ENCODE measurements at places on chromosomes 6 and 20. TPM values are rescaled to one million over a fixed set of nuclear protein-coding genes. Genes with fewer than 3 reads are reported as not detected.

- no peaks in the 10 kb centered on the region for H3K4me1 ChIP-seq
- H3K27ac ChIP-seq: no peak overlapping the region
- H3K36me3 ChIP-seq: peaks cover 3% of the 10 kb centered on the region
- H3K27me3 ChIP-seq: no peaks in the 10 kb centered on the region
Observed at GRCh38 chr6:56532766-56533551, 109.7 kb downstream of the DST start.

GRCh38 chr6:1894954-1895353 is 285.2 kb downstream of the FOXC1 start:
- no peaks in the 10 kb centered on the region for H3K27me3 ChIP-seq
- H3K4me3 ChIP-seq: no peak overlapping the region
- no peak for DNase-seq
- no peak overlapping the region for H3K27ac ChIP-seq

GRCh38 chr6:150346346-150346745 is 22.5 kb upstream of the IYD start:
- H3K4me1 ChIP-seq: peaks cover 12% of the 10 kb centered on the region
- no peak overlapping the region for H3K4me3 ChIP-seq
- DNase-seq: no peak
- H3K27ac ChIP-seq: no peak overlapping the region
- no peaks in the 10 kb centered on the region for H3K36me3 ChIP-seq
- H3K27me3 ChIP-seq: no peaks in the 10 kb centered on the region

GRCh38 chr6:11921017-11921438 is 91.1 kb upstream of the HIVEP1 start:
- no peaks in the 10 kb centered on the region for H3K36me3 ChIP-seq
- H3K4me3 ChIP-seq: no peak overlapping the region
- H3K4me1 ChIP-seq: peaks cover 34% of the 10 kb centered on the region
- no peak for DNase-seq

GRCh38 chr20:1898482-1899240 is 3.5 kb downstream of the SIRPA start:
- no peaks in the 10 kb centered on the region for H3K27me3 ChIP-seq
- DNase-seq: no peak
- H3K4me1 ChIP-seq: peaks cover 67% of the 10 kb centered on the region

Gene TNNC2
- not detected for total RNA-seq

Gene INSM1
- not detected for total RNA-seq
